ENCODE measurements at places on chromosomes 6 and 20.

DNA sequence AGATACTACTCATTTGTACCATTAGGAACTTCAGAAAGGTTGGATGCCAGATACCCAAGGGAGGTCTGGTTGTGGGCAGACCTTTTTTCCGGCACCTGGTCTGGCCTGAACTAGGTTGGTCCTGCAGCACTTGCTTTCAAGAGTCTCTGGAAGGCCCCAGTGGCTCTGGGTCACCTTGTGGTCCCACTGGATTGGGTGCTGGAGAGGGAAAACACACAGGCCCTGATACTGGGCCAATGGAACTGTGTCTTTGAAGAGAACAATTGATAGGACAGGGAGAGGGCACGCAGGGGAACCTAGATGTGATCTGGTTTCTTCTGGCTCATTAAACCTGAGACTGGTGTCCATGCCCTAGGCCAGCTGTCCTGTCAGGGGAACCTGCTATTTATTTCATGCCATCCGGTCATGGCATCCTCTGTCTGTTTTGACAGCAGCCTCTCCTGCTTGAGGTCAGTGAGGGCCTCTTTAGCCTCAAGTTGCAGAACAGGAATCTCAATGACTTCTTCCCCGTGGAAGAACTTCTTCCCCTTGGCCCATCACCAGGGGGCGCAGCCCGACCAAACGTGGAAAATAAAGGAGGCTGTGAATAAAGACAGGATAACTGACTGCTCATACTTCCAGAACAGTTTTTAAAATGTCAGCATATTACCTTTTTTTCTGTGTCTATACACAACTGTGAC, 25.0 kb downstream of the TAF8 start:
- peak; percentile 56 for DNase-seq

- no peak for DNase-seq
These were observed 2.6 kb upstream of the BPIFB4 start for GRCh38 chr20:33076662-33077372.

DNA sequence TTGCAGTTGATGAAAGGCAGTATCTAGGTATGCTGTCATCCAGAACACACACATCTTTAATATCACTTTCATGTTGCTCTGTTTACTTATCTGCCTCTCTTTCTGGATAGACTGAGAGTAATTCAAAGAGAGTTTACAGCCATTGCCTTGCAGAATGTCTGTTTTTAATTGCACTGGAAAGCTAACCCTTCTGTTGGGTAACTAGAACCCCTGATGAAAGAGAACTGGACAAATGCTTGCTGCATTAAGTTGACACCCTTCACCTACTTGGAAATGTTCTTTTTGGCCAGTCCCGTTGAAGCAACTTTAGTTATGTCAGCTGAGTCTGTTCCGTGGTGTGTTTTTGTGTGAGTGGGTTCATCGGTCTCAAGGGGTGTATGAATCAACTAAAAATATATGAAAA, 383.8 kb upstream of the CITED2 start:
- no peak for DNase-seq

- no peak for DNase-seq
These were observed 28.5 kb upstream of the ADGRF4 start for GRCh38 chr6:47669684-47670513.

- DNase-seq = no peak
These were observed 3.0 kb upstream of the GRM4 start for GRCh38 chr6:34148631-34149451.
